ENCODE measurements at places on chromosomes 11 and 22.

DNA sequence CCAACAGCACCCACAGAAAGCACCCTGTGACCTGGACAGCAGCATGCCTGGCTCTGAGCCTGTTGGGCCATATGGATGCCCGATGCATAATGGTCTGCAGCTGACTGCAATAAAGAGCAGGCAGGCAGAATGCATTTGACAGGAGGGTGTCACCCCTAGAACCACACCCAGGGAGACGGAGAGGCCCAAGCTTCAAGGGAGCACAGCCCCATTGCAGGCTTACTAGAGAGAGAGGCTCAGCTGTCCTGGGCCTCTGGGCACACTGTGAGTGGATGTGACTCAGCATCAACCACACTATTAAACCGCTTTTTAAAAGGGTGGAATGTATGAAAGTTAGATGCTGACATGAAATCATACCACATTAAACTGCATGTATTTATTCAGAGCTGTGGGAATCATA lies 365.3 kb downstream of the CTTN start:
- DNase-seq = no peak

GRCh38 chr11:114162719-114163123 lies 103.2 kb downstream of the ZBTB16 start:
- DNase-seq = peak; percentile 93

- no peak for DNase-seq
These were observed 6.6 kb downstream of the PAX6 start for GRCh38 chr11:31804312-31805036.

- DNase-seq = no peak
These were observed 736.5 kb downstream of the DLG2 start for GRCh38 chr11:84890676-84891075.

GRCh38 chr11:19821412-19821875 lies 108.8 kb downstream of the NAV2 start:
- DNase-seq = no peak

- no peak for DNase-seq
These were observed 16.3 kb upstream of the C11orf87 start for GRCh38 chr11:109405671-109406070.

GRCh38 chr22:18085188-18085587 lies 7.4 kb downstream of the PEX26 start:
- DNase-seq = no peak

- DNase-seq = peak; percentile 96
These were observed 24.1 kb upstream of the TUB start for GRCh38 chr11:8056810-8057463.

DNA sequence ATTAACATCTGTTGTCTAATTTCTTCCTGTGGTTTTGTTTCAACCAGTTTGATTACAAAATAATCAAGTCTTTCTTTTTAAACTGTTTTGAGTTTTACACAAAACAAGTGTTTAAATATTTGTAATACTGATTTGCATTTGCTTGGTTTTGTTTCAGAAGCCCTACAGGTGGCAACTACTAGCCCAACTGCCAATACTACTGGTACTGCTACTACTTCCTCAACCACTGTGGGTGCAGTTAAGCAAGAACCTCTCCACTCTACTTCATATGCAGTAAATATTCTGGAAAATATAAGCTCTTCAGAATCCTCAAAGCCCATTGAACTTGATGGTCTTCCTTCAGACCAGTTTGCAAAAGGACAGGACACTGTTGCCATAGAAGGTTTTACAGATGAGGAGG lies 61.1 kb downstream of the QSER1 start:
- DNase-seq = no peak

- DNase-seq = no peak
These were observed 35.3 kb downstream of the ZNRF3 start for GRCh38 chr22:28918550-28919271.

DNA sequence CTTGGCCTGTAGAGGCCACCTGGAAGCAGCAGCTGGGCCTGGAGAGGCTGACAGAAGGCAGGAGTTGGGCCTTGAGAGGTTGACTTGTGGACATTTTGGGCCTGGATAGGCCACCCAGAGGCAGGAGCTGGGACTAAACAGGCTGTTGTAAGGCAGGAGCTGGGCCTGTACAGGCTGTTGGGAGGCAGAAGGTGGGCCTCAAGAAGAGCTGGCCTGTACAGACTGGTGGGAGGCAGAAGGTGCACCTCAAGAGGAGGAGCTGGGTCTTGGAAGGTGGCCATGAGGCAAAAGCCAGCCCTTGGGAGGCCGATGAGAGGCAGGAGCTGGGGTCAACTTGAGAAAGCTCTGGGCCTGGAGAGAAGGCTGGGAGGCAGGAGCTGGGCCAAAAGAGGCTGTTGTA lies 45.3 kb downstream of the OR4C45 start:
- no peak for DNase-seq

DNA sequence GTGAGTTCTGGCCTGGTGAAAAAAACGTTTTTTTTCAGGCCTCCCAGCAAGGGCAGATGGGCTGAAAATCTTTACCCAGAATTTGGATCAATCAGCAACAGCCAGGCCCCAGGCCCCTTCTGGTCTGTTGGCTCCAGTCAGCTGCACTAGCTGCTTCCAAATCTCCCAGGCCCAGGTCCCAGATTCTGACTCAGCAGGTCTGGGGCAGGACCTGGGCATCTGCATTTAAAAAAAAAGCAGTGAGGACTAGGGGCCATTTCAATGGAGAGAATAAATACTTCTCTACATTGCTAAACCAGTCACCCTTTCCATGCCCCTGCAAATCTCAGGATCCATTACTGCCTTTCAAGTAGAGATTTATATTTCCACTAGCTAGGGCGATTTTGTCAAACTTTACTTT lies 4.3 kb downstream of the SLC15A3 start:
- no peak for DNase-seq

DNA sequence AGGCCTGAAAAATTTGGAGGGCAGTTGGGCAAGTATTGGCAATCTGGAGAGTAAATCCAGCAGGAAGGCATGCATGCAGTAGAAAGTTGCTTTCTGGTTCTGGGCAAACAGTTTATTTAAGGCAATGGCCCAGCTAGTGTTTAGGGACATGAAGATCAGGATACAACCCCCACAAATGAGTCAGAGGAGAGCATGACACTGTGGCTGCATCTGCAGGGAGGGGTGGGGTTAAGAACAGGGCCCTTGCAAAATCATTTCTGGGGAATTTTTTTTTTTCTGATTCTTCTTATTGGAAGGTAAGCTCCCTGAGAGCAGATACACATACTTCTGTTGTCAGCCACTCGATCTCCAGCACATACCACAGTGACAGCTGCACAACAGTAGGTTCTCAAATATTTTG lies 61.1 kb downstream of the FDX1 start:
- no peak for DNase-seq

GRCh38 chr22:24093855-24094254 lies 82.8 kb downstream of the CABIN1 start:
- no peak for DNase-seq

- peak; percentile 12 for DNase-seq
These were observed 27.3 kb downstream of the SERGEF start for GRCh38 chr11:17985517-17985916.

- DNase-seq = peak; percentile 44
These were observed 33.6 kb downstream of the MAP6 start for GRCh38 chr11:75635066-75635862.

- DNase-seq = no peak
These were observed 146.5 kb downstream of the ELP4 start for GRCh38 chr11:31656051-31656450.

DNA sequence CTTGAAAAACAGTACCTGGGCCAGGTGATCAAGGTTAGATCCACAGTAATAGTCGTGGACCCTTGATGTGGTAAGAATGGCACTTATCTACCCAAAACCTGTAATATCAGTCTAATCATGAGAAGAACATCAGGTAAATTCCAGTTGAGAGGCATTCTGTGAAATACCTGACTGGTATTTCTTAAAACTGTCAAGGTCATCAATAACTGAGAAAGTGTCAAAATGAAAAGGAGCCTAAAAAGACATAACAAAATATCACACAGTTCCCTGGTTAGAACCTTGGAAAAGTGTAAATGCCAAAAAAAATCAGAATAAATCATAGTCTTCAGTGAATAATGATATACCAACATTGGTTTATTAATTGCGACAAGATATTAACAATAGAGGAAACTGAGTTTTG lies 155.4 kb upstream of the CCDC90B start:
- no peak for DNase-seq

DNA sequence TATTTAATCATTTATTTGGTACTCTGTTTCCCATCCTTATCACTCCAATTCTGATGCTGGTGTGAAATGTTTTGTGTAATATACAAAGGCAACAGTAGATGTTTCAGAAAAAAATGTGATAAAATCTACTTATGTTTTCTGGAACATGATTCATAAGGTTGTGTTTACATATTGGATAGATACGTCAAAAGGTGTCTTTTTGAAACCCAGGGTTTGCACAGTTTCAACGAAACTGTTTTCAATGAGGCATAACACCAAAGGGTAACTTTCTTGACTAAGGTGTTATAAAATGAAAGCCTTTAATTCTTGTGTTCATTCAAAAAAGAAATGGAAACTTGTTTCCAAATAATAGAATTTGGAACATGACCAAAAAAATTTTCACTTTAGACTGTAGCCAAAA lies 33.8 kb upstream of the HSD17B12 start:
- DNase-seq = no peak

GRCh38 chr11:6927030-6927617 lies 898 bp downstream of the ZNF215 start:
- no peak for DNase-seq

DNA sequence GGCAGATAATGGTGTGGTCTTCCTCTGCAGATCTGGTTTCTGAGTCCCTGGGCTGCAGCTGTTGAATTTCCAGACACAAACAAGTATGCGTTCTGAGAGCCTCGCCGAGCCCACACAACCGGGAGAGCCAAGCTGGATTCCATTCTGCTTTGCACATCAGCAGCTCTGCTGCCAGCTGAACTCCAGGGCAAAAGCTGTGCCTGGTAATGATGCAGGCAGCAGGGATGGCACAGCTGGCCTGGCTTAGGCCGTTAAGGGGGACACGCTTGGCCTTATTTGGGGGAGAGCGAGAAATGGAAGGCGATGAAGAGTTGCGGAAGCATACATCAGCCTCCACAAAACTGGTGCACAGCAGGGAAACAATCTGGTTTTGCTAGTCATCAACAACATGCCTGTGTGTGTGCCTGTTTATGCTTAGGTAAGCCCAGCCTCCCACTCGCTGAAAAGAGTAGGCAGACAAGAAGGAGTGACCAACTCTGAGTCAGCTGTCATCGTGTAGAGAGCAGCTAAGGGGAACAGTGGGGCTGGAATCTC lies 25.1 kb downstream of the ADAMTS8 start:
- peak; percentile 69 for DNase-seq

- DNase-seq = no peak
These were observed 51.2 kb upstream of the LMO1 start for GRCh38 chr11:8314916-8315315.

GRCh38 chr11:79744941-79745340 lies 304.1 kb upstream of the TENM4 start:
- no peak for DNase-seq

- DNase-seq = no peak
These were observed 16.7 kb downstream of the ATG2A start for GRCh38 chr11:64900263-64900678.

DNA sequence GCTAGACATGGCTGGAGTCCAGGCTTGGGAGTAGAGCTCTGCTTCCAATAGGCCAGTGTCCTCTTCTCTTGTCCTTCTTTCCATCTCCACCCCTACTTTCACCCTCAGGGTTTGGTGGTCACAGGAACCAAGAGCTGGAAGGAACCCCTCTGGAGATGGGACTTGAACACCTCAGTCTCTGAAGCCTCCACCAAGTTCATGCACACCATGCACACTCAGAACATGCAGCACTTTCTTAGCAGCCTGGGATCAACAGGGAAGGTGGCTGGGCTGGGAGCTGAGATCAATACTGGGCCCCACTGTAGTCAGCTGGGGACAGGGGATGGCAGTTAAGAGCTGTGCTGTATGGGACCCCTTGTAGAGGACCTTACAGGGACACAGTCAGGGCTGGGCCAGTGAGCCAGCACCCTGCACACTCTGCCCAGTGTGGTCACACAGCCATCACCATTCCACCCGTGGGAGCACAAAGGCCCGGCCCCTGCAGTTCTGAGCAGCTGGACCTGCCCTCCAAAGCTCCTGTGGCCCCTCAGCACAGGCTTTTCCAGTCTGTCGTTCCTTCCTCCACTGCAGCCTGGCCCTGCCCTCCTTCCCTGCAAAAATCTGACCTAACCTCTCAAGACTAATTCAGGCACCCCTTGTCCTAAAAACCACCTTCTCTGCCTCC lies 47.7 kb downstream of the GAB4 start:
- DNase-seq = no peak

- no peak for DNase-seq
These were observed 3.1 kb upstream of the POLD4 start for GRCh38 chr11:67356387-67356863.

DNA sequence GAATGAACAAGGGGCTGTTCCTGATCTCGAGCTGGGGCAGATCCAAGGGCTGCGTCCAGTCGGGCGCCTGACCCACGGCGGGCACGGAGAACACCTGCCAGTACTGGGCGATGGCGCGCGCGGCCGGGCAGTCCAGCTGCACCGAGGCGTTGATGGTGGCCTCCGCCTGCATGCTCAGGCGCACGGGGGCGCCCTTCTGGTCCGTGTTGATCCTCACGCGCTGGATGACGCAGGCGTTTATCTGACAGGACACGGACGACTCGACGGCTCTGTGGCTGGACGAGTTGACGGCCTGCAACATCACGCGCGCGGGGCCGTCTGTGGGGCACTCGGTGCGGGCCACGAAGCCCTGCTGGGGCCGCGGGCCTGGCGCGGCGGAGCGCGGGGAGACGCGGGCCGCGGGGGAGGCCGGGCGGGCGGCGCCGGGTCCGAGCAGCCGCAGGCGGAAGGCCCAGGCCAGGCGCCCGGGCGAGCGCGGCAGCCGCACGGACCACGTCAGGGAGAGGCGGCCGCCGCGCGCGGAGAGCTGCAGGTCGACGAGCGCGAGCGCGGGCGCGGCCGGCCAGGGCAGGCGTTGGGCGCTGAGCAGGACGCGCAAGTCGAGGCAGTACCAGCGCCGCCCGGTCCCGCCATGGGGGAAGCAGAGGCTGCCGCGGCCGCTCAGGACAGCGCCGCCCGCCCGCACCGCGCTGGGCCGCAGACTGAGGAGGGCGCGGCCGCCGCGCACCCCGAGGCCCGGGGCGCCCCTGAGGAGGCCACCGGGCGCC lies 511 bp downstream of the PKDREJ start:
- peak; percentile 48 for DNase-seq

DNA sequence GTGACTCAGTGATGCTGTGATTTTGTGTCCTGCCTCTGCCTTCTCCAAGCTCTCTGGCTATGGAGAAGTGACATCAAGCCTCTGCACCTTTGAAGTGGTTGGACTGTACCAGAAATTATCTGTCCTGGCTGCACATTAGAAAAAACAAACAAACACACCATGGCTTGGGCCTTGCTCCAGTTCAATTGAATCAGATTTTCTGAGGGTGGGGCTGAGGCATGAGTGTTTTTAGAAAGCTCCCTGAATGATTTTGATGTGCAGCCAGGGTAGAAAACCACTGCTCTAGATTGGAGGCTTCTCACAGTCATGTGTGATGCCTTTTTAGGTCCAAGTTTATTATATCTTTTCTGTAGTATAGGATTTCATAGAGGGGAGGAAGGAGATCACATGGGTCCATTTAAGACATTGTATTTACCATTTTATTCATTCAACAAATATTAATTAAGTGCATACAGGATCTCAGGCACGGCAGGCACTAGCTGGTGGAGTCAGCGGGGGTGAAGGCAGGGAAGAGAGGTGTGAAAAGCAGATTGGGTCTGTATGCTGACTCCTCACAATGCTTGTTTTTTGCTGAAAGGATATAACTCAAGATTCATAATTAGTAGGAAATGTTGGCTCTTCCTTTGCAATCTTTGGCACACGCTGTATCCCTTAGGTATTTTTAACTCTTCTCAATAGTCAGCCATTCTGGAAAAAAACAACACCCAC lies 7.1 kb upstream of the VSTM5 start:
- no peak for DNase-seq

Measured in uterus (tissue), 4 donors.